ENCODE measurements at places on chromosomes 5 and 9.

DNA sequence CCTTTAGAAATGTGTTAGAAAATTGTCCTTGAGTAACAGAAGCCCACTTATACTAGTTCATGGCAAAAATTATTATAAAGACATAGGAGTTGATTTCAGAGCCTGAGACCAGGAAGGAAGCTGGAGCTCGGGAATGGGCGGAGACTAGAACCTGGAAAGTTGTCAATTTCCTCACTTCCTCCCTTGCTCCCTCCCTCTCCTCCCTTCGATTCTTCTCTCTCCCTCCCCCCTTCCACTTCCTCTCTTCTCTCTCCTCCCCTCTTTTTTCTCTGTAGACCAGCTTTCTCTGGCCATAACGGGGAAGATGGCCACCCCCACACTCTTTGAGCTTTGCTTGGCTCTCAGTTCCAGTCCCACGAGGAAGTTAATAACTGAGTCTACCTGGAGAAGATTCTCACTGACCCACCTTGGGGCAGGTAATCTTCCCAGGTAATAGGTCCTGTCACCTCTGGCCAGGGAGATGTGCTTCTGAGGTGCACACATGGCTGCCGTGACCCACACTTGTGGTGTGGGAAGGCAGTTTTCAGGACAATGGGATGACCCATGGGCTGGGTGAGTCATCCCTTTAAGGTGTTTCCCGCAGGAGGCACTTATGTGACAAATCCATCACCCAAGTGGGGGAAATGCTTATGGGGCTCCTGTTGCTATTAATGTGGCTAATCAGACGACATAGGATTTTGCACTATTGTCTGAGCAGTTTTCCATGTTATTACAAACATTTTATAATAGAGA is 78.7 kb downstream of the HSPA4 start:
- no peak for DNase-seq

GRCh38 chr5:142871363-142872193 is 101.4 kb downstream of the ARHGAP26 start:
- DNase-seq = no peak

GRCh38 chr9:22160221-22160620 is 151.1 kb upstream of the CDKN2B start:
- no peak for DNase-seq

DNA sequence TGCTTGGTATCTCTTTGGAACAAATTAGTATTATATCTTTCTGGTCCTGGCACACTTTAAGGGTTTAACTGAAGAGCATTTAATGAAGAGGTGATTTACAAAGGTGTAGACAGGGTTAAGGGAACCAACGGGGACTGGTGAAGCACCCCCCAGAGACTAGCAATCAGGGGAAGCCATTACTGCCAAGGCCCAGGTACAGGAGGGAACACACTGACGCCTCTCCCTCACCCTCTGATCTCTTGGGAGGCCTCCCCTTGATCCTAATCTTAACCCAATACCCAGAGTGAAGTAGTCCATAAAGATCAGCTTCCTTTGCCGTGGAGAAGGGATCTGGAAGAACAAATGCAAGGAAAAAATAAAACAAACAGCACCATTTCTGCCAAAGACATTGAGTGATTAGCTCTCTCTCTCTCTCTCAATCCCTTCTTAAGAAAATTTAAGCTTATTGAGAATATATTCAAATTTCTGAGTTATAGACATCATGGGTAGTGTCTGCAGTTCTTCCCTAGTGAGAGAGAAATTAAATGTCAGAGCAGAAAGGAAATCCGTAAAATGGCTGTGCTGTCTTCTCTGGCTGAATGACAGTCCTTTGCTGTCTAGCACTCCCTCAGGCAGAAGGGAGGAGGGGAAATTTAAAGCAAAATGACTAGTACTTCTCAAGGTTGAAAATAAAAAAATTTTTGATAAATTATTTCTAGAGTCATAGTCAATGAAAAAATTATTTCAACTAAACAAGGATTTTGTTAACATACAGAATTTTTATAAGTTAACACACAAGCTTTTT is 20.0 kb downstream of the F2R start:
- DNase-seq = no peak

GRCh38 chr9:89457376-89457855 is 40.5 kb downstream of the SEMA4D start:
- DNase-seq = no peak
